Kidney epithelial cell (primary cell): ENCODE measurements at places on chromosomes 16 and 17. TPM values are rescaled to one million over a fixed set of nuclear protein-coding genes. Genes with fewer than 3 reads are reported as not detected.

OTOA gene
- 0.07 and 0.17 TPM in 2 replicates for total RNA-seq

GAST gene
- total RNA-seq: not detected in 2 replicates

PRSS33 gene
- not detected in 2 replicates for total RNA-seq

TTC19 gene
- 70.2 and 71.2 TPM in 2 replicates for total RNA-seq

KRTAP2-3 gene
- total RNA-seq: 4.3 and 5.2 TPM in 2 replicates

CCL13 gene
- not detected in 2 replicates for total RNA-seq

YPEL2 gene
- 9.4 and 16.8 TPM in 2 replicates for total RNA-seq

OR1F1 gene
- not detected in 2 replicates for total RNA-seq

C1QTNF8 gene
- not detected in 2 replicates for total RNA-seq

BHLHA9 gene
- total RNA-seq: not detected in 2 replicates

ZNRF1 gene
- 18.6 and 31.3 TPM in 2 replicates for total RNA-seq

CETP gene
- not detected in 2 replicates for total RNA-seq

GFAP gene
- not detected in 2 replicates for total RNA-seq

SLC5A11 gene
- total RNA-seq: not detected in 2 replicates

SMPD3 gene
- under 0.01 and 0.38 TPM in 2 replicates for total RNA-seq

KRTAP4-9 gene
- not detected in 2 replicates for total RNA-seq

CLEC18B gene
- 122 and 140 TPM in 2 replicates for total RNA-seq

C1QTNF1 gene
- 4.6 and 6.1 TPM in 2 replicates for total RNA-seq

WSCD1 gene
- 21.4 and 23.5 TPM in 2 replicates for total RNA-seq
